ENCODE measurements at places on chromosomes 11 and 22.

GRCh38 chr22:28736301-28737155 is 5.1 kb downstream of the CHEK2 start:
- no peak for DNase-seq

GRCh38 chr11:65236194-65237059 is 25.3 kb upstream of the POLA2 start:
- DNase-seq, result no peak

GRCh38 chr11:1129611-1130160 is 28.1 kb upstream of the MUC5AC start:
- no peak for DNase-seq

- DNase-seq, result no peak
Observed at GRCh38 chr22:23088199-23088604, 17.9 kb downstream of the GNAZ start.

DNA sequence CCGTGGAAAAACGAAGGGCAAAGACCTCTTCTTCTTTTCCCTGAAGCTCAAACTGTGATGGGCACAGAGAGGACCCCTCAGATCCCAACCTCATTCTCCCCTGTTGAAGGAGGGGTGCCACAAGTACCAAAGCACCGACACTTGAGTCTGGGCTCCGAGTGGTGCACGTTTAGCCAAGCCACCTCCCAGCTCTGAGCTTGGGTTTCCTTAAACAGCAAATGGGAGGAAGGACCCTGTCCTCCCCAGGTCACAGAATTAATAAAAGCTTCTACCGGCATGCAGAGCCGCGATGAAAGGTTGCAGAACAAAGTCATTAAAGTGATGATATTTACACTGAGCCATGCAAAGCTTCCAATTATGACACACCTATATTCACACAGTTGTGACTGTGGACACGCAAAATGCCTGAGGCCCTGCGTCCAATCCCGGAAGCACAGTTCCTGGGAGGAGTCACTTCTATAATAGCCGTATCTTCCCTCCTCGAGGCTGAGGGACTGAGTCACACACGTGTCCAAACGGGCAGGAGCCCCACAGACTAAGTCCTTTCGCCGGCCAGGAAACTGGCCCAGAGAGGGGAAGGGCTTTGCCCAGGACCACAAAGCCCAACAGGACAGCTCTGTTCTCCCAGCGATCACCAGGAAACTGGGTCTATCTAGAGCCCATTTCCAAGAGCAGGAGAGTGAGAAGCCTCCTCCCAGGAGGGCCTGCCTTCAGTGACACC is 922 bp upstream of the CSNK1E start:
- no peak for DNase-seq

GRCh38 chr11:128963744-128964325 is 21.2 kb upstream of the TP53AIP1 start:
- no peak for DNase-seq

GRCh38 chr11:131228378-131228777 is 142.0 kb upstream of the NTM start:
- no peak for DNase-seq

DNA sequence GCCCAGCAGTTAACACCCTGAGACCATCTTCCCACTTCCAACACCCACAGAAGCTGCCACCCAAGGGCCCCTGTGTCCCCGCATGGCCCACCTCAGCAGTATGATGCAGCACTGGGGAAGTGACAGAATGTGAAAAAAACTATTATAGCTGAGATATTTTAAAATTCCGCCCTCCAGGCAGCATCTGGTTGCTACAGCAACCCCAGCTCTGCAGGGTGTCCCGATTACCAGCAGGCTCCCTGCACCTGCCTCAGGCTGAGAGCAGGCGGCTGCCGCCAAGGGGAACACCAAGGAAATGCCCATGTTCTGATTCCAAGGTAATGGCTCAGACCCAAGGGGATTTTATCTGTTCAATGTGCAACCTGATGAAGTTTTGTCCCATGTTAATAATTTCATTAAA is 10.5 kb upstream of the TMEM121B start:
- peak; percentile 34 for DNase-seq

- DNase-seq, result no peak
Observed at GRCh38 chr11:79667380-79667779, 226.6 kb upstream of the TENM4 start.

DNA sequence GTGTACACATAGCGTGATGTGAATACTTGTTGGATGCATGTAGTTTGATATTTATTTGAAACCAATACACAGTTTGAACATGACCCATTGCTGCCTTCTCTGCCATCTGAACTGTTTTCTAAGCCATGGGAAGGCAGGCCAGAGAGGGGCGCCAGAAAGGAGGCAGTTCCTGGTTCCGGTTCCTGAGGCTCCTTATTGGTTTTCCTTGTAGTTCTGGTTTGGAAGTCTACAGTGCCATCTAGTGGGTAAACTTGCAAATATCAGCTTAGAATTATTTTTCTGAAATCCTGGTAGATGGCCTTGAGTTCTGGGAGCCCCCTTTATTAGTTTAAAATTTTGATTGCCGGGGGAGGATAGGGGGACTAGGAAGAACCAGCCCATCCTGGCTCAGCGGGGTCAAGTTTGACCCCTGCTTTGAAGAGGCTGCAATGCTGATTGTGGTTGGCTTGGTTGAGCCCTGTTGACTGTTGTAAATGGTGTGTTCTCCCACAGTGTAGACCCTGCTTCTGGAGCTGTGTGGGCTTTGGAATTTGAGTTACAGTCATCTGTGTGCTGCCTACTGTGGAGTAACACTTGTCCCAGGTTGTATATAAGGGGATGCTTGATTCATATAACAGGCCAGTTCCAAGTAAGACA is 48.4 kb downstream of the GRAMD1B start:
- DNase-seq, result peak; percentile 79

- DNase-seq, result no peak
Observed at GRCh38 chr22:19958083-19959042, 16.7 kb upstream of the TXNRD2 start.

GRCh38 chr11:65658174-65659021 is 4.3 kb downstream of the RELA start:
- DNase-seq, result no peak

DNA sequence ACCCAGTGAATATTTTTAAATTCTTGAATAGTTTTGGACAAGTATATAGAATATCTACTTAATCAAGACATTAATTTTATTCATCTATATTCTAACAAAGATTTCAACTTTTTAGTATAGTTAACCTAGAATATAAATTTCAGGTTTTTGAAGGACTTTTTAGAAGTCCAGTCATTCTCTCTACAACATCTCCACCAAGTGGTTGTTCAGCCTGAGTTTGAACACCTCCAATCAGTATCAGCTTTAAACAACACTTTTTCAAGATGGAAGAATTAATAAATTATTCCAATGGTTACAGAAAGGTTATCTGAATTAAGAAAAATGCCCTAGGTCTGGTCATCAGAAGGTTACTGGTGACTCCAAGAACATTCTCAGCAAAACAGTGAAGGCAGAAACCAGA is 31.8 kb downstream of the EIF3M start:
- no peak for DNase-seq

DNA sequence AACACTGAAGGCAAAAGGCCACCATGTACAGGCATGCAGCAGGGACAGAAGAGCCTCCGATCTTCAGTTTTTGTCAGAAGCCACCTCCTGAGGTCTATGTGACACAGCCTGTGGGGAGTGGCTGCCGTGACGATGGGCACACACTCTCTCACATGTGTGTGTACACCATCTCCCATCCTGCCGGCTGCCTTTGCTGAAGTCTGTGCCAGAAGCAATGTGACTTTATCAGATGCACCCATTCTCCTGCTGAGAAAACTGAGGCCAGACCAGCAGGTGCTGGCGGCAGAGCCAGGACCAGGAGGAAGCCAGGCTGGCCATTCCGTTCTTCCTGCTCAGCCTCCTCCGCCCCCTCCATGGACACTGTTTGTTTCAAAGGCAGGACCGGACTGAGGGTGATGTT is 16.7 kb downstream of the SHANK2 start:
- DNase-seq, result no peak

DNA sequence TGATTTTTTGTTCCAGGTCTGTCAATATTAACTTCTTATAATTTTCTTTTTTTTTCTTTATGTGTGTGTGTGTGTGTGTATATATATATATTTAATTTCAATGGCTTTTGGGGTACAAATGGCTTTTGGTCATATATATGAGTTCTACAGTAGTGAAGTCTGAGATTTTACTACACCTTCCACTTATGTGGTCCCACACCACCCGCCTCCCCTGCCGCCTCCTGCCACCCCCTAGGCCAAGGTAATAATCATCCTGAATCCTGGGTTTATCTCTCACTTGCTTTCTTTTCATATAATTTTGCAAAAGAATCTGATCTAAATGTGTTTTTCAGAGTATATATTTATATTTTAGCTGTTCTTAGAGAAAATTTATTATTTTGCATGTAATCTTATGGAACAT is 11.1 kb downstream of the NEAT1 start:
- no peak for DNase-seq

All from NCI-H1092 (cell line).